ENCODE measurements at places on chromosomes 6 and 20.

DNA sequence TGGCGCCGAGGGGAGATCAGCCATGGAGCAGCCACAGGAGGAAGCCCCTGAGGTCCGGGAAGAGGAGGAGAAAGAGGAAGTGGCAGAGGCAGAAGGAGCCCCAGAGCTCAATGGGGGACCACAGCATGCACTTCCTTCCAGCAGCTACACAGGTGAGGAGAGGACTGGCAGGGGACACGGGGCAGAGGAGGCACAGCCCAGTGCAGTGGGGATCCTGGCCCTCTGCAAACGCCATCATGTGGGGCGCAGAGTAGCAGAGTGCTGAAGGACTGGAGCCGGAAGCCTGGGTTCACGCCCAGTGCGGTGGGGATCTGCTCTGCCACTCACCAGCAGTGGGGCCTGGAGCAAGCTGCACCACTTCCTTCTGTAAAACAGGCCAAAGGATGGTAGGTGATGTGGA is 41.1 kb upstream of the FANCE start:
- no peak for DNase-seq

DNA sequence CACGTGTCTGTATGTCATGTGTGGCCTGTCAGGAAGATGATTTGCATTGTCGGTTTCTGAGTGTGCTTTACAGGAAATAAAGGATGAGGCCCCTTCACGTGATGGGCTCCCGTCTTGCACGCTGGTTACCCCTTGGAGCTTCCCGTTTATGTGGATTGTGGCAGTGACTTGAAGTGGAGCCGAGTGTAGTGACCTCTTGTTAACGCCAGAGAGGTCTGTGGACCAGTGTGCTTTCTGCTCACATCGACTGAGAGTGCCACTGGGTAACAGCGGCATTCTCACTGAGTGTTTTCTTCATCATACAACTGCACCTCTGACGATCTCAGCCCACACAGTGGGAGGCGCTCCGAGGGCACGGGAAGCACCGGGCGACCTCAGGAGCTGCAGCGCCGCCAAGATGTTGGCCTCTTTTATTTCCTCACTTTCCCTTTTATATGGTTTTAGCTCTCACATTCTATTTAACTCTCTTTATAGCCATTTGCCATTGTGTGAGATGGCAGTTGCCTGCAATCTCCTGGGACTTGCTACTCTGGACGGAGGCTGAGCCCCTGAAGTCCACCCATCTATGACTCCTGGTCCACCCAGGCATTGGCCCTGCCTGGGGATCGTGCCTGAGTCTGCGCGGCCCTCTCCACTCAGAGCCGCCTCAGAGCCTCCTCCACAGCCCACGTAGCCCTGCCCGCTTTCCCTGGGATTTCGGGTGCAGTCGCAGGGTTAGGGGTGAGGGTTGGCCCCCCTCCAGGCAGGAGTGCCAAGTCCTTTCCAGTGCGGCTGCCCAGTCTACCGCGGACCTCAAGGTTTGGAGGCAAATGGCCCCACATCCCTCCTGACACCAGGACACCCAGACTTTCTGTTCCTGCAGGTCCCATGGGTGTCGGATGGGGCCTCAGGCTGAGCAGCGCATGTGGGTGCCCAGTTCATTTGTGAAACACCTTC is 238.9 kb downstream of the ERMARD start:
- peak; percentile 74 for DNase-seq

DNA sequence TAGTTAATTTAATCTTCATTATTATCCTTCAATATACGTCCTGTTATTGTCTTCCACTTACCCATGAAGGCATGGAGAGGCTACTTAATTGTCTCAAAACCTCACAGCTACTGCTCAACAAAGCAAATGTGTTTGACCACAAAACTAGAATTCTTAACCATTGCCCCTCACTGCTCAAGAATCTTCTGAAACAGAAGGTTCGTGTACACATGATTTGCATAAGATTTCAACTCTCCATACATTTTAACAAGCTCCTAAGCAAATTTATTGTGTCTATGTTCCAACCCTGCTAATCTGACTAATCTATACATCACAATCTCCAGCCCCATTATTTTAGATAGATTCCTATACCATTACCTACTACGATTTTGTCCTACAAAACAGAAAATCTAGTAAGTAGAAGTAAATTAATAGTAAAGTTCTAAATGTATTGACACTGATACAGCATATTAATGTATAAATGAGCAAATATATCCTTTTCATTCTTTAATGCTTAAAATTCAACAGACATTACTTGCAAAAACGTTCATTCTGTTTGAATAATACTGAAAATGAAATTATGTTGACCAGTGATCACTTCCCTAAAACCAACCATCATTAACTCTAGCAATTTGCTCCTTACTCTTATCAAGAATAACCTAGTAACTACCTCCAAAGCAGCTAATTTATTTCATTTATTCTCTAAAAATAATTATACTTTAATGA is 89.7 kb upstream of the RNF217 start:
- no peak for DNase-seq

DNA sequence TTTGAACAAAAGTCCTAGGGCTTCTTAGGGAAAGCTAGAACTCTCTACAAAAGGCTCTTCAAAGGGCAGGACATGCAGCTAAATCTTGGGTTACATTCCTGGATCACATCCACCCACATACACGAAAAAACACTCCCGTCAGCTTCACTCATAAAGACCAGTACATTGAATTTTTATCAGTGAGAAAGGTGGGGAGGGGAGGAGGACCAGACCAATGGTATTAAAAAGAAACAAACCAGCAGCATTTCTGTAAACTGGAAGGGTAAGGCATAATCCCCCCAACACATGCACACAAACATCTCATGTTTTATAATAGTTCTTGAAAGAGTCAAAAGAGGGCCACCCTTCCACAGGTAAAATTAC is 31.6 kb downstream of the MYLK4 start:
- no peak for DNase-seq

GRCh38 chr6:41463062-41463930 is 82.9 kb upstream of the FOXP4 start:
- DNase-seq, result peak; percentile 85

DNA sequence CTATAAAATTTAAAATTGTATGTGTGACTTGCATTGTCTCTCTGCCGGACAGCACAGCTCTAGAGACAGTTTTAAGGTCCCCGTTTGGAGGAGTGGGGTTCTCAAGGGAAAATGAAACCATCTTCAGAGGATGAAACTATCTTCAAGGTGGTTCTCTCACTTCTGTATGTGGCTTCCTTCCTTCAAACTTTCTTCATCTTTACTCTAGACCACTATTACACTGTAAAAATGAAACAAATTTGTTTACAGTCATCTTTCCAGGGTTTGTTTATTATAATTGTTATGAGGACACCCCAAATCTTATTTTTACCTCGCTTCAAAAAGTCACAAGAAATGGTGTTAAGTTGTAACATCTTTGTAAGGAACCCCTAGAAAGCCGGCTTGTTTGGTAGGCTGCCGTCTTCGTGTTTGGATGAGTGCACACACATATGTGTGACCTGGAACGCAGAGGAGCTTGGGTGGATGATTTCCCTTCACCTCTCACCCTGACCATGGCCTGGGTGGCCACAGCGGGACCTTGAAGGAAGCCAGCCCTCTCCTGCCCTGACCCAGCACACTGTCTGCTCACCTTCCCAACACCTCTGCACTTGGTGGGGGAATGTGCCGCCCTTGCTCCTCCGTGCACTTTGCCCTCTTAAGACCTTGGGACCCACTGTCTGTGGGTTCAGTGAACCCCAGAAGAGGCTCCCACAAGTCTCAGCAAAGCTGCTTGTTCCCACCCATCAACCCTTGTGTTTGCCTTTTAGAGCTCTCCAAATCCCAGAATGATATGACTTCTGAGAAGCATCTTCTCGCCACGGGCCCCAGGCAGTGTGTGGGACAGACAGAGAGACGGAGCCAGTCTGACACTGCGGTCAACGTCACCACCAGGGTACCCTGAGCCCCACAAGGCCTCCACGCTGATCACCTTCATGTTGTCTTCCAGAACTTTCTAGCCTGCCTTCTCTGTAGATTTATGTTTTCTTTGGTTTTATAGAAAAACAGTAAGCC is 67.8 kb downstream of the SYTL3 start:
- peak; percentile 71 for DNase-seq
